ENCODE measurements at places on chromosomes 1 and 21.

DNA sequence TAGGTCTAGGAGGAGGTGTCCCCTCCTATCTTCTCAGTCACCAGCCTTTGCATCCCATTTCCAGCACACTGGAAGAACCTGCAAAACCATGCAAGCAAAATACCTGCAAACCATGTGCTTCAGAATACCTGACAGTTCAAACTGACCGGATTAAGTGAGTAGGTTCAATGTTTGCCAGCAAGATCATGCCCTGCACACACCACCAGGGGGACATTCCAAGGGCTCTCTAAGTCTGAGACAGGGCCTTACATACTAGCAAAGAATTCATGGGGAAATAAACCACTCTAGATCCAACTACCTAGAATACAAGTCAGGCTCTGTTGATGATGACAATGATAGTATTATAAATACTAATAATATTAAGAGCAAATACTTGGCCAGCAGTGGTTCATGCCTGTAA, 27.6 kb downstream of the INPP5B start:
- H3K27me3 ChIP-seq, result no peaks in the 10 kb centered on the region
- H3K27ac ChIP-seq, result no peak overlapping the region

DNA sequence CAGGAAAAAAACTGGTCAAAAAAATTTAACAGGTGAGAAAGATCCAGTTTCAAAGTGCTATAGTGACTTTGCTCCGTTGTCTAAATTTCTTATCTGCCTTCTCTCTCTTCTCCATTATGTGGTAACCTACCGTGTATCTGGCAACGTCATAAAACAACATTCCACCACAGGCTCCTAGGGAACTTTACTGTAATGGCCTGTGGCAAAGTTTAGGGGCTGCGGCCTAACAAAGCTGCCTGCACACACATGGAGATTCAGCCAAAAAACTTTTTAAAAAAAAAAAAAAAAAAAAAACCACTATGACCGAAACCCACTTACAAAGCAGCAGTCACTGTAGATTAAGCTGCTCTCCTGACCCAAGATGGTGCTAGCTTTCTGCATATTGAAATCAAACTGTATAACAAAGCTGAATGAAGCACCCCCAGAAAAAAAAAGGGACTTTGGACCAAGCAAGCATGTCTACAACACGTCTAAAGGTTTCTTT, 202.6 kb downstream of the SLC45A1 start:
- H3K27me3 ChIP-seq, result no peaks in the 10 kb centered on the region
- H3K4me3 ChIP-seq, result no peak overlapping the region
- DNase-seq, result peak; percentile 23
- H3K36me3 ChIP-seq, result no peaks in the 10 kb centered on the region

DNA sequence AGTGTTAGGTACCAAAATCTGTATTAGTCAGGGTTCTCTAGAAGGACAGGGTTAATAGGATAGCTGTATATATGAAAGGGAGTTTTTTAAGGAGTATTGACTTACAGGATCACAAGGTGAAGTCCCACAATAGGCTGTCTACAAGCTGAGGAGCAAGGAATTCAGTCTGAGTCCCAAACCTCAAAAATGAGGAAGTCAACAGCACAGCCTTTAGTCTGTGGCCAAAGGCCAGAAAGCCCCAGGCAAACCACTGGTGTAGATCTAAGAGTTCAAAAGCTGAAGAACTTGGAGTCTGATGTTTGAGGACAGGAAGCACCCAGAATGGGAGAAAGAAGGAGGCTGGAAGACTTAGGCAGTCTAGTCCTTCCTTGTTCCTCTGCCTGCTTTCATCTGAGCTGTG, 487.5 kb upstream of the CHRM3 start:
- no peak for DNase-seq
- no peaks in the 10 kb centered on the region for H3K36me3 ChIP-seq
- no peaks in the 10 kb centered on the region for H3K4me1 ChIP-seq
- H3K4me3 ChIP-seq, result no peak overlapping the region
- no peaks in the 10 kb centered on the region for H3K27me3 ChIP-seq

DNA sequence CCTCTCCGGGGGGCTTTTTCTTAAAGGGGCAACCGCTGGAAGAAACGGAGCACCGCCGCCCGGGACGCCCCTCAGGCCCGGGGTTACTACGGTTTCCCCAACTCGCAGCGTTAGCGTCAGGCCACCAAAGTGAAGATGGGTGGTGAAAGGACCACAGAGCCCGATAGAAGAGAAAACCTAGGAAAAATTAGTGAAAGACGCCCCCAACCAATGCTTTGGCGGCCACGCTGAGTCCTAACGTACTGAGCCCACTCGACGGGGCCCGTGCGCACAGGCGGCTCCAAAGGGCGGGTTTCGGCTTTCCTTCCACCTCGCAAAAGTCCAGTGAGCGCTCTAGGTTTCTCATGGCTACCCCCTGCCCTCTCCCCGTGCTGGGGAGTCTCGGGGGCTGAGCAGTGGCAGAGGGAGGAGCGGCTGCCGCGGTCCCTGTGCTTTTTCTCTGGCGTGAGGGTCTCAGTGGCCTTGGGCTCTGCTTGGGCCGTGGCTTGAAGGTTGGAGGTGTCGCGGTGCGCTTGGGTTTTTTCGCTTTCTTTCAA, 12.2 kb upstream of the SPEN start:
- H3K4me3 ChIP-seq, result peak overlapping the region; percentile 82
- H3K36me3 ChIP-seq, result no peaks in the 10 kb centered on the region
- H3K4me1 ChIP-seq, result peaks cover 13% of the 10 kb centered on the region
- DNase-seq, result no peak
- peak overlapping the region; percentile 97 for H3K27ac ChIP-seq

DNA sequence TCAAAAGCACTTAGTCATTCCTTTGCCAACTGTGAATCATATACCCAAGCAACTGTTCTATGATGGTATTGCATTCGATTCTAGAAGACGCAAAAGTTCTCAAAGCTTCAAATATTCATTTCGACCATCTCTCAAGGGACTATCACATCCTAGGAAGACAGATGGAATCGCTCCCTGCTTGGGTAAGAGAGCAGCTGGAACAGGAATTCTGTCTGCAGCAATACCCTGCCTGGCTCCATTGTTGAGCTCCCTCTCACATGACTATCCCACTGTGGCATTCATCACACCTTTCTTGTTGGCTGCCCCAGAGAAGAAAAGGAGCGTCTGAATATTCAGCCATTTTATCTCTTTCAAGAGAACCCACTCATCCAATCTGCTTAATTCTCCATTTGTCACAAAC, 397.7 kb downstream of the NTNG1 start:
- no peak overlapping the region for H3K27ac ChIP-seq
- no peak overlapping the region for H3K4me3 ChIP-seq
- no peak for DNase-seq

GRCh38 chr1:33036051-33036525, 595 bp downstream of the AK2 start:
- peak overlapping the region; percentile 95 for H3K4me3 ChIP-seq
- H3K27me3 ChIP-seq, result no peaks in the 10 kb centered on the region
- H3K4me1 ChIP-seq, result peaks cover 42% of the 10 kb centered on the region
- peaks cover 10% of the 10 kb centered on the region for H3K36me3 ChIP-seq
- no peak for DNase-seq

DNA sequence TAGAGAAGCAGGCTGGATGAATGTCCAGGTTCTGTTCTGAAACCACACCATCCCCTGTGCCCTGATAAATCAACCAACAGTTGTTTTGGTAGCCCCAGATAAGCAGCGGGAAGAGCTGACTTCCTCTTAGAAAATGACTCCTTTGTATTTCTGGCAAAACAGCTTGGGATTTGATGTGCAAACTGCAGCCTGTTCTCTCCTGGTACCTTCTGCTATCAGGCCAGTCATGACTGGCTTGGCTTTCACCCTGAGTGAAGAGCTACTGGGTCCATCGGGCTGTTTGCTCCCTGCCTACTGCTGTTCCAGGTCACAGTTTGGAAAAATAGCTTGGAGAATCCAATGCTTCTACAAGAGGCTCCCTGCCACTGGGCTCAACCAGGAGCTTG, 116.8 kb downstream of the DTL start:
- peak overlapping the region; percentile 67 for H3K27ac ChIP-seq
- no peaks in the 10 kb centered on the region for H3K36me3 ChIP-seq
- no peaks in the 10 kb centered on the region for H3K4me1 ChIP-seq

DNA sequence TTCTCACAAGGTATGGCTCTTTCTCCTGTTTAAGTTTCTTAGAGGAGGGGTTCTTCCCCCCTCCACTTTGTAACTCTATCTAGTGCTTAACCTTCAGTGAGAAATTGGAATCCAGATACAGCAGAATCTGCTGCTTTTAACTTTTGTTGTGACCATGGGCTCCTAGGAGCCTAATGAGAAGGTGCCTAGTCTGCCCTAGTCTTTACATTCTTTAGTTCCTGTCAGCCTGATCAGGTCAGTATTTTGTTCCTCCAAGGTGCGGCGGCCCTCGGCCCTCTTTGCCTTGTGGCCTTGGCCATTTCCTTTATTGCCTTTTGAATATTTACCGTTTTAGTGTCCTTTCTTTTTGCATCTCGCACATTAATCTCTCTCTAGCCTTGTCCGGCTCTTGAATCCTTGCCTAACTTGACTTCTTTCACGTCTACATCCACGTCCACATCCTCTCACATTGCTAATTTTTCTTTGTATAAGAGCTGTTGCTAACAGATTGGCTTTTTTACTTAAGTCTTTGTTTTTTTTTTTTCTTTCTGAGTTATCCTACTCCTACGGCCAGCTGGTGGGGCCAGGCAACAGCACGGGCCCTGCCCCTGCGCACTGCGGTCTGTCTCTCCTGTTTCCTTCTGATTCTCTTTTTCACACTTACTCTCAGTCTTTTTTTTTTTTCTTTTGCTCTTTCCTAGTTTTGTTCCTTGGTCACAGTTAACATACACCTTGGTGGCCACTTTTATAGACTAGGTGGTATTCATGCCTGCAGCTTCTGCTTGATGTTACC, 49.0 kb downstream of the SFPQ start:
- no peak for DNase-seq
- H3K27me3 ChIP-seq, result no peaks in the 10 kb centered on the region
- no peak overlapping the region for H3K4me3 ChIP-seq
- no peaks in the 10 kb centered on the region for H3K4me1 ChIP-seq
- no peaks in the 10 kb centered on the region for H3K36me3 ChIP-seq
